ENCODE measurements at places on chromosomes 7 and 10.
A peak's percentile ranks its signal among the peaks of the same experiment; 100 is the strongest.

DNA sequence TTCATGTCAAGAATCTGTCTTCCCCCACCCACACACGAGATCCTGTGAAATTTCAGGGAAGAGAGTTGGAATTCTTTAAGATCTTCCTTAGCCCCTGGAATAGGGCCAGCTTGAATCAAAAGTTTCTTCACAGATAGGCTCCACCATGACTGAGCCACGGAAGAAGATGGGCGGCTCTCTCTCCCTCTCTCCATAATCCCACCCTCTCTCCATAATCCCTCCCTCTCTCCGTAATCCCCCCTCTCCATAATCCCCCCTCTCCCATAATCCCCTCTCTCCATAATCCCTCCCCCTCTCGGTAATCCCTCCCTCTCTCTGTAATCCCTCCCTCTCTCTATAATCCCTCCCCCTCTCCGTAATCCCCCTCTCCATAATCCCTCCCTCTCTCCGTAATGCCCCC lies 20.4 kb downstream of the SHH start:
- DNase-seq: no peak

DNA sequence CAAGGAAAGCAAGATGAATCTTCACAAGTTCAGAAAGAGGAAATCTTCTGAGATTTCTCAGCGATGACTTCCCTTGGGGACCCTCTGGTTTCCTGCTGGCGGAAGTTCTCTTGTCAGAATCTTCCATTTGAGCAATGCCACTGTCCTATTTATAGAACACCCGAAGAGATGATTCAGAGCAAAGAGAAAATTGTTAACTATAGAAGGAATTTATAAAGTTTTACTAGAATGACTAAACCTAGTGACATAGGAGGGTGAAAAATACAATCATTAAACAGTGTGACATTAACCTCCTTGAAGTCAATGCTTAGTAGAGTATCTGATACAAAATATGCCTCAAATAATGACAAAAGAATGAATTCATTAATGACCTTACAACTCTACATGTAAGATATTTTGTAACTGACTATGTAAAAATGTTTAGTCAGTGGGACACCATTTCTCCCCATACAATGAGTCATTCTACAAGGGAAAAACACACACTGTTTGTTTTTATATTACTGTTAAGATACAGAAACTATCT lies 206.5 kb upstream of the CNTNAP2 start:
- peak; percentile 47 for DNase-seq

- no peak for DNase-seq
Measured at GRCh38 chr10:84924131-84924530, 595.7 kb downstream of the CCSER2 start.

GRCh38 chr7:85186521-85187241 lies at the start of gene SEMA3D:
Gene SEMA3D, minus strand, starts transcription at chr7:85187056. Its CDS starts 65,165 bp downstream, at chr7:85121891.
- peak; percentile 87 for DNase-seq

DNA sequence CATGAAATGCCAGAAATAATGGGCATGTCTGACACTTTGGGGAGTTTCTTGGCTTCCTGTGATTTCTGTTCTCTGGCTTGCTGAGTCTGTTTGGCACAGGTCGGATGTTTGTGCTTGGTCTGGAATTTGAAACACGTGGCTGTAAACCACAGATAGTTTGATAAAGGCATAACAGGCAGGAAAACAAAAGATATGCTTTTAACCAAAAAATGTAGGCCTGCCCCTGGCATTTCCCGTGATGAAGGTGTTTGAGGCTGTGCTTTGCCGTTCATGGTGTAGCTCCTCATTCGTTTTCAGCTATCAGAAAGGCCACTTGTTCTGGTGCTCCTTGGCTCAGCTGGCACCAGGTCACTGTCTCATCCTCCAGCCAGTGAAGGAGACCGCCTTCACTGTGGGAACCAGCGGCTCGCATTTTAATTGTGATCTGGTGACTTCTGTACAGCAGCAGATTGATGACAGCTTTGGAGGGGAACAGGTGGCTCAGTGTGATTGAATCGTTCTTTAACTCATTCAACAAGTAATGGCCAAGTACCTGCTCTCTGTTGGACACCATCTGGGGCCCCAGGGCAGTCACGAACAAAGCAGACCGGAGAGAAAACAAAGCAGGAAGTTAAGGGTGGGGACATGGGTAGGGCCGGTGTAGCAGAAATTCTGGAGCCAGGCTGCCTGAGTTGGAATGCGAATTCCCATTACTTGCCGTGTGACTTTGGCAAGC lies 111.5 kb downstream of the CCNY start:
- DNase-seq: peak; percentile 84

GRCh38 chr7:26650103-26650502 lies 214.3 kb downstream of the SKAP2 start:
- DNase-seq: no peak

DNA sequence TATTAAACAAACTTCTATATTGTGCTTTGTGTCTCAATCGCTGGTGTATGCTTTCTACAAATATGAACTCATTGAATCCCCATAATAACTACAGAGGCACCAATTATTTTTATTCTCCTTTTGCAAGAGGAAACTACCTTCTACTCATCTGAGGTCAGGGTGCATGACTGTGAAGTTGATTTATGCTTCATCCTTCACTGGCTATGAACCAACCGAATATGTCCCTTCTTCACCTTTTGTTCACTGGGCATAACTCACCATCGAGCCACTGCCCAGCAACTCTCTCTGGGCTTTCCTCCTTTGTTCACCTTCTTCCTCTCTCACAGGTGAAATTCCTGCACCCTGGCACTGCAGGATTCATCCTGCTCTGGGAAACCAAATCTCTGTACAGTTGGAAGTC lies 61.3 kb upstream of the PFKP start:
- no peak for DNase-seq

DNA sequence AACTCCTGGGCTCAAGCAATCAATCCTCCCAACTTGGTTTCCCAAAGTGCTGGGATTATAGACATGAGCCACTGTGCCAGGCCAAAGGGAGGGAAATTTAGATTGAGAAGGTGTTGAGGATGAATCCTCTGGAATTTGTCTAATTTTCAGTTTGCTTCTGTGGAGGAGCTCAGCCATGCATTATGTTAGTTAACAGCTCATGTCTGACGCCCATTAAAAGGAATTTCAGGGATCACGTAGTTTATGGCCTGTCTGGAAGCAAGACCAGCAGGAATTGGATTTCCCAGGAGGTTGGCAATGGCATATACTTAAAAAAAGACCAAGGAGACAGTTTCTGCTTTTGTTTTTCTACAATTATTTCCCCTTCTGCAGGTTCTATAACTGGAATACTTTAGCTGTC lies 165.7 kb downstream of the OTUD1 start:
- no peak for DNase-seq
